ENCODE measurements at places on chromosomes 4 and X.

GRCh38 chrX:12814420-12814819, 23.2 kb downstream of the PRPS2 start:
- no peak for DNase-seq

DNA sequence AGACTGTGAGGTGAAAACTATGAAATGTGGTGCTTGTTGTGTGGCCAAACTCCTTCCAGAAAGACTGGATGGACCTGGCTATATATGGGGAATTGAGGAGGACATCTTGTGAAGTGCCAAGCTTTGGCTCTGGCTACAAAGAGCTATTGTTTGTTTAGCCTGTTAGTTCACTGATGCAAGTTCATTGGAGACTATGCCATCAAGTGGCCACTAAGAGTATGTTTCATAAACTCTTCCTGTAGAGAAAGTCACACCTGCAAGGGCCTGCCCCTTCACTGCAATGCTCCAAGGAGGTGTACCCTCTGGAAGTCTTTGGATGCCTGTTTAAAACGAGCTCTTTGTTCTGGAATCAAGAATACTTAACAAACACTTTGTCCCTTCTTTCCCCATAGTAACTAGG, 382.0 kb downstream of the GABRG1 start:
- DNase-seq = peak; percentile 1

DNA sequence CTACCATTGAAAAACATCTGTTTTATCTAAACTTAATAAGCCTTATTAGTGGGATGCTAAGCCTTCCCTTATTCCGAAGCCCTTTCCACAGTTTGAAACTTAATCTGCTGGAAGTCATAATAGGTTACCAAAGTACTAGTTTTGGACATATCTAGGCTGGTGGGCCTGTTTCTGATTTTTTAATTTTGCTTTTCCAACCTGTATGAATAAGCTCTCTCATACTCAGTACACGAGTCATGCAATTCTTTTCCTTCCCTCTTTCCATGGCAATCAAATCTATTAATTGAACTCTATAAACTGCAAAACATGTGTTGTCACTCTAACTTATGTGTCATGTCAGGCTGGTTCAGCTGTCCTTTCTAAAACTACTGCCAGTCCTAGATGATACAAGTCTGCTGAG, 91.0 kb downstream of the AMMECR1 start:
- DNase-seq = no peak

DNA sequence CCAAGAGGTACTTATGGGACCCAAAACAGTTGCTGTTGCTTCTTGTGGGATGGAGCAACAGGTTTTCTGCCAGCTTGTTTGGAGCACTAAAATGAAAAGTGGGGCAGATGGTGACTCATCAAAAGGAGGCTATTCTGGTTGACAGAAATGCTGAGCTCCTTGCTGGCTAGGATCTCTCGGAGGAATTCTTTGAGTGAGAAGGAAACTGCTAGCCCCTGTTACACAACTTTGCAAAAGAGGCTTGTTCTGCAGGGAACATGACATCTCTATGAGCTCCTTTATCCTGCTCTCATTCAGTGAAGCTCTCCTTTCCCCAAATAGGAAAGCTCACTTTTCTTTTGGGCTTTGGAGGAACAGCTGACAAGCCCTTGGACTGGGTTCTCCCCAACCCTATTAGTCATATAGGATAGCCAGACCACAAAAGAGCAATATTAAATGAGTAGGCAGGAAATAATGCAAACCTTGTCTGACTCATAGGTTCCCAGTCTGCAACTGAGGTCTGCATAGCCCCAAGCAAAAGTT, 108.3 kb downstream of the CDS1 start:
- DNase-seq = peak; percentile 93

GRCh38 chr4:26992657-26993361, 132.2 kb downstream of the STIM2 start:
- peak; percentile 51 for DNase-seq

DNA sequence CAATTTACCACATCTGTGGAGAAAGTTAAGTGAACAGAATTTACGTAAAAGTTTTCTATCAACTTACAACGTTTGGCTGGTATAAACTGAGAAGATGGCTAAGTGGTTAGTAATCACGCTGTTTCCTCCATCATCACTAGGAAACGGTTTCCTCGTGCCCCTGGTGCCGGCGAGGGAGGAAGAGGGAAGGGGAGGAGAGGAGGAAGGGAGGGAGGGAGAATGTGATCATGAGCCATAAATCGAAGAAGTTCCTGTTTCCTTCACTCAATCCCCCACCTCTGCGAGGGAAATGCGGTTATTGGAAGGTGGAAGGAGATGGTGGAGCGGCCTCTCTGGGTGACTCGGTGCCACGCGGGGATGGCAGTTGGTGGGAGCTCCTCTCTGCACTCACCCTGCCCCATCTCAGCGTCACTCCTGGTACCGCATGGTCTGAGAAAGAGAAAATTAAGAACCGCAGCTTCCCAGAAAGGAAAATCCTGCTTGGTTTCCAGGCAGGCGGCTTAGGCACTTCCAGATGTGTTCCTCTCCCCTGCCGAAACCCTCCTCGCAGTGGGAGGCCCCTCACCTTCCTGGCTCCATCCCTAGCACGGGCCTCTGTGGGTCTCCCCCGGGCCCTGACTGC, 216.8 kb downstream of the AFAP1 start:
- DNase-seq = no peak

- peak; percentile 35 for DNase-seq
Measured at GRCh38 chr4:1809754-1810502, 16.8 kb downstream of the FGFR3 start.

DNA sequence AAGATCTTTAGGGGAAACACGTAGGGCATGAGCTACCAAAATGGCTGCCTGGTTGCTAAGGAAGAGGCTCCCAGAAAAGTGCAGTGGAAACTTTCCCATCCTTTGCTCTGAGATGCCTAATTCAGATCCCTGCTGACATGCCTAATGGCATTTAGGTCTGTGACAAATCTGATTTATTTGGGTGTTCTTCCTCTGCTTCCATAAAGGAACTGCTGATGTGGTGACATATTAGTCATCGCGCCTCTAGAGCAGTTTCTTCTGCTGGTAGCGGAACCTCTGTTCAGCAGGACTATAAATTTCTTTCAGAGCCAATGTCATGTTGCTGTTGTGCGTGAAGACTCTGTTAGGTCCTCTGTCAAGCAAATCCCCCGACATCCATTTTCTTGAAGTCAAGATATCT, 310.0 kb downstream of the PDHA2 start:
- no peak for DNase-seq

GRCh38 chr4:87500092-87500462, 29.1 kb downstream of the SPARCL1 start:
- no peak for DNase-seq

GRCh38 chr4:55248756-55249155, 97.3 kb upstream of the SRD5A3 start:
- no peak for DNase-seq

- no peak for DNase-seq
Measured at GRCh38 chrX:105464618-105465017, 244.1 kb upstream of the TEX13A start.

DNA sequence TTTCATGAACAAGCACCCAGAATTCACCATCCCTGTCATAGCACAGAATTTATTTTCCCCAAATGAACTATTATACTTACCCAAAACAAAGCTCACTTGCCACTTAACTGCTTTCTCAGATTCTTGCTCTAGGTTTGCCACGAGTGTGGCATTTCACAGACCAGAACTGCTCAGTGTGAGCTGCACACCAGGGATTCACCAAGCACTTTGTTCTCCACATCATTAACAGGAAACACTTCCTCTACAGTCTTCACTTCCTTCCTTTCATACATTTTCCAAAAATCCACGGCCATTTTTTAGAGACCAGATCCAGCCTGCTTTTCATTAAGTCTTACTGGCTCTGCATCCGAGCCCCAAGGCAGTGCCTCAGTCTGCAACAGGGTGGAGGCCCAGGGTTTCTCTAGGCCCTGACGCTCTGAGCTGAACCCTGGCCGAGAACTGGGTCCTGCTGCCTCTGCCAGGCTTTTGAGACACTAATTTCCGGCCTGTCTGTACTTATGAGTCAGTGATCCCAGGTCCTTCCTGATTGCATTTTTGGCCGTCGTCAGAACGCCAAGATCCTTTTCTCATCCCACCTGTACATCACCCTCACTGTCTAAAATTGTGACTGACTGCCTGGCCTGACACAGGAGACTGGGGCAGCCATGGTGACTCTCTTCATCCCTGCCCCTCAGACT, 67.6 kb upstream of the MTNR1A start:
- DNase-seq = no peak

DNA sequence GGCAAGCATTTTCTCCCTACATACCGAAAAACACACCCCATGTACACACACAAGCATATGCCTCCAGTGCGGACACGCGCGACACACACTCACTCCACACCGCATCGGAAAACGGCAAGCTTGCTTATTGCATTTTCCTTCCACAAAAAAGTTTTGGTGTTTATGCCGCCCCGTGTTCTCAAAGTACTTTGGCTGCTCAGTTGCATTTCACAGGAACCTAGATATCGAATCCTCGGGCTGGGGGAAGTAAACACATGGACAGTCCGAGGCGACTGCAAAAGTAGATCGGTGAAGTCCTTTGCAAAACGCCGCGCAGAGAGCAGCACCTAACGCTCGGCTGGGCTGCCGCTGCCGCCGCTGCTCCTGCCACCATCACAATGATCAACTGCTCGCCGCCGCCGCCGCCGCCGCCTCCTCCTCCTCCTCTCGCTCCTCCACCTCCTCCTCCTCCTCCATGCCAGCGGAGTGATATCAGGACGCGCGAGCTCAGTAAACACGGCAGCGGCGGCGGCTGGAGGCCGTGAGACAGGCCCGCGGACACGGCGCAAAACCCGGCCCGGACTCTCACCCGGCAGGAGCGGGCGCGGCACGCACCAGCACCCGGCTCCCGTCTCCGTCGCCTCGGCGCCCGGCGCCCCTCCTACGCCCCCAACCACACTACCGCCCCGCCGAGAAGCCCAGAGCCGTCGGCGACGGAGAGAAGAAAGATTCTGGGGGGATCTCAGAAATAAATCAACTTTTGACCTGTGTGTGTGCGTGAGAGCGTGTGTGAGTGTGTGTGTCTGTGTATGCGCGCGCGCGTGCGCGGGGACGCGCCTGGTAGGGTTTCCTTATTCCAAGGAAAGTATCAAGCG, at the start of gene MAML3:
MAML3 (minus strand) TSS at position 467 of the 854 bp plus-strand sequence. CDS start 857 bp downstream, outside the sequence.
- peak; percentile 63 for DNase-seq

DNA sequence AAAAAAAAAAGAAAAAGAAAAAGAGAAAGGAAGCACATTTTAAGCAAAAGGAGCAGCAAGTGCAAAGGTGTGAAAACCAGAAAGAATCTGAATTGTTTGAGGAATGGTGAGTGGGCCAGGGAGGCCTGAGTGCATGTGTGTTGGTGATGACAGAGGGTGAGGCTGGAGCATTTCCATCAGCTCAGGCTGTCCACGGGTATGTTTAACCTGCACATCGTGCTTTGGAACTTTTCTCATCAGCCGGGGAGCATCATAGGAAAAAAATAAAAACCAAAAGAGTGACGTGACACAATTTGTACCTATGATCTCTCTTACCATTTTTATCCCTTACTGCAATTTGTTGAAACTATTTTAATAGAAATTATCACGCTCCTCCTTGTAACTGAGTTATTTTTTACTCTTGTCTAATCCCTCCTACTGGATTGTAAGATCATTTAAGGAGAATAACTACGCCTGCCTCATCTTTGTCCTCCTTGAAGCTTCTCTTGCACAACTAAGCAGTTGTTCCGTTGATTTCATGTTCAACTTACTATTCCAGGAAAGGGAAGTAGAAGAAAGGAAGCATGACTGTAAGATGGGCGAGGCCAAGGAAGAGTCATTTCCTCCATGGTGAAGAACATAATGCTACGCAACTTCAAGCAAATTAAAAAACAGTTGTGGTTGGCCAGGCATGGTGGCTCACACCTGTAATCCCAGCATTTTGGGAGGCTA, 7.0 kb downstream of the PALLD start:
- DNase-seq = no peak

DNA sequence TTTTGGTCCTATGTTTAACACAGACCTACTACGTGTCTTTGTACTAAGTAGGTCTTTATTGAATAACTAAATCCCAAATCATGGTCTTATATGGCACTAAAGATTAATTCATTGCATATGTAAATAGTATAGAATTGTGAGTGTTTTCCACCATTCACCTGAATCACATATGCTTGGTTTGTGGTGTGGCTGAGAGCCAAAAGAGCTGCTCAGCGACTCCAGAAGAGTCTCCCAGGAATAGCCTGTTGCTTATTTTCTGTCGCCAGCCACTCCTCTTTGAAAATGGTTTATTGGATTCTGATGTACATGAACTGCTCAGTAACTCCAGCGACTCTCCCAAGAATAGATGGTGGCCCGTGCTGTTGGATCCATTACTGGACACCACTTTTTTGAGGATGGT, 184.5 kb downstream of the CLCN4 start:
- no peak for DNase-seq

GRCh38 chrX:72644946-72645345, 69.2 kb downstream of the PHKA1 start:
- no peak for DNase-seq

DNA sequence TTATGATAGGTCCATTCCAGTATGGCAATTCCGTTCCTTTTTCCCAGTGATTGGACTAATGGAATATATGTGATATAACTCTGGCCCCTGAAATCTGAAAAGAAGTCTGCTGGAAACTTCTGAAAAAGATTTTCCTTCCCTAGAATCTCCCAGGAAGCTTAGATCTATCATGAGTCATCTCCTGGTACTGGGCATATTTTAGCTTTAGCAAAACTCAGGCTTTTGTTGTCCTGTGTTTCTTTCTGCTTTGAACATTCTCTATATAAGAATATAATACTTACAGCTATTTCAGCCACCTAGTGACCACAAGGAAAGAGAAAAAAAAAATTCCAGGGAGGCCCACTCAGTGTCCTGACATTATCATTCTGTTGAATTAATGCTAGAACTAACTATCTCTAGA, 597.2 kb upstream of the GRIA3 start:
- peak; percentile 20 for DNase-seq

DNA sequence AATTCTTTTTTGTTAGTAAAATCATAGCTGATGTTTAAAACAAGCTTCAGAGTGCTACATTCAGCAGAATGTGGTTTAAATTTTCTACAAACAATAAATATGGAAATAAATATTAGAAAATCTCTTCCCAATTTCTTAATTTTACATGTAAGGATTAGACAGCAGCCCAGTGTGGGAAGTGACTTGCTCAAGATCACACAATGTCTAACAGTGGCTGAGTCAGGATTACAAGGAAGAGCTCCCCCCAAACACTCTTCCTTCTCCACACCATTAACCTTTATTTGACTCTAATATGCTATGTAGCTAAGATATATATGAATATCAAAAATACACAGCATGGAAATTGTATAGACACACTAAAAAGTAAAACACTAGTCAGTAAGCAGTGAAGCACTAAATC, 59.5 kb downstream of the SLC10A7 start:
- no peak for DNase-seq

- no peak for DNase-seq
Measured at GRCh38 chrX:154540897-154541535, 5.6 kb downstream of the G6PD start.

DNA sequence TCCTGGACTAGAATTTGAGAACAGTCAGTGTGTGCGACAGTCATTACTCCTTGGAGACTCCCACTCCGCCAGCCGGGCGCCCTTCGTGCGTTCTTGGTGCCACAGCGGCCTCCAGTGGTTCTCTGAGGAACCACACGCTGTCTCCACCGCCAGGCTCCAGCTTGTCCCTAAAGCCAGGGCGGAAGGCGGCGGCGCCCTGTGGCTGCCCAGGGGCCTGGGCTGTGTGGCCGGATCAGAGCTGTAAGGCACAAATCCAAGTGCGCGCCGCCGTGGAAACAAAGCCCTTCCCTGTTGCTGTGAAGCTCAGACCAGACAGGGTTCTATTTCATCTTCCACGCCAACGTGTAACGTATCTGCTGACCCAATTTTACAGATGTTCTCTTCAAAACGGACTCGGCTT, 34.2 kb downstream of the IDS start:
- DNase-seq = peak; percentile 75

Measured in COLO829 (cell line).